T-helper 2 cell (primary cell): ENCODE measurements at places on chromosomes 4 and X.

DNA sequence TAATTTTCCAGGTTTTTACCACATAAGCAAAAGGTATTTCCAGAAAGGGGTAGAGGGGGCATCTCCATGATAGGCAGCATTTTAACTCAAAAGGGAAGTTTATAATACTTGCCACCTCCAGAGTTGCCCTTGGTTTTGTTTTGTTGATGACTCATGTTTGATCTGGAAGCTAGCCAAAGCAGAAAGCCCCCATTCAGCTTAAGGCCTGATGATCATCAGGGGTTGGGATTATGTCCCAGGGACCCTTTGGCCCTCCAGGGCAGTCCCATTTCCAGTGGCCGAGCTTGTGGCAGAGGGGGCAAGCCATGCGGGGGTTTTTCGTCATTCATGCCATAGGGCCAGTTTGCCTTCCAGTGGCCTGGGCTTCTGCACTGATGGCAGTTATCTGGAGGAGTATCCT is 143.0 kb upstream of the PLAC1 start:
- DNase-seq: no peak

GRCh38 chr4:2266181-2266580 is 4.3 kb upstream of the MXD4 start:
- DNase-seq: no peak

DNA sequence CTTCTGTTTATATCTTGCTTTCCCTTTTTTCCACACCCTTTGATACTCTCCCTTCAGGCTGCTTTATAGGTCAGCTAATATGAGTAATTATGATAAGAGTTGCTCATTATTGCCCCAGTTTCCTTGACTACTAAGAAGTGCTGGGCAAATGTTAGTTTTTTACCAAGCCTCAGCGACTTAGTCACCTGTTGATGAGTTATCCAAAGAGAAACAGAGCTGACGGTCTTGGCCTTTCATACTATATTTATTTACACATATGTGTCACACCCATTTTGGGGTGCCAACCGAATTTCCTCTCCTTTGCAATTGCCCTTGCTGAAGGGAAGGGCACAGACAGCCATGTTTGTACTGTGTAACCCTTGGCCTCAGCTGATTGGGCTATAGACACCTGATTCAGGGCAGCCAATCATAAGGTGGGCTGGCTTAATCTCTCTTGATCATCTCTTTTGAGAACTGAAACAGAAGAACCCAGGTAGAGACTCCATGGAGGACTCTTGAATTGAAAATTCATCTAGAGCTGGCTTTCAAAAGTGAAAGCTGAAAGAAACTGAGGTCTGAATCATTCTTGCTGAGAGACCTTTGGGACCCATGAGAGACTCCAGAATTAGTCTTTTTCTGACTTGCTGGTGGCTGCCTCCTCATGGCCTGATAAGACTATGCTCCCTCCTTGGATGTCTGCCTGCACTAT is 111.7 kb upstream of the RPS6KA3 start:
- no peak for DNase-seq

- no peak for DNase-seq
Observed at GRCh38 chr4:42466273-42466844, 69.1 kb downstream of the SHISA3 start.

DNA sequence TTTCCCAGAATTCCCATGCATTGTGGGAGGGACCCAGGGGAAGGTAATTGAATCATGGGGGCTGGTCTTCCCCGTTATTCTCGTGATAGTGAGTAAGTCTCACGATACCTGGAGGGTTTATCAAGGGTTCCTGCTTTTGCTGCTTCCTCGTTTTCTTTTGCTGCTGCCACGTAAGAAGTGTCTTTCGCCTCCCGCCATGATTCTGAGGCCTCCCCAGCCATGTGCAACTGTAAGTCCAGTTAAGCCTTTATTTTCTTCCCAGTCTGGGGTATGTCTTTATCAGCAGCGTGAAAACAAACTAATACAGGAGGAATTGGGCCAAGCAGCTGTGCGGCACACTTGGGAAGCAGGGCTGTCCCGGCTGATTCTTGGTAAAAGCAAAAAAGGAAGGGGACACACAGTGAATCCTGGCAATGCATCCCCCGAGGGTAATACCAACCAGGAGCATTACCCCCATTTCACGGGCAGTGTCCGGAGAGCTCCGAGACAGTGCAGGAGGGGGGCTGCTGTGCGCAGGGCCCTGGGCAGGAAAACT is 185.7 kb downstream of the AFAP1 start:
- no peak for DNase-seq

GRCh38 chrX:133215747-133216146 is 2.4 kb downstream of the TFDP3 start:
- no peak for DNase-seq

GRCh38 chrX:24399550-24399949 is 39.1 kb downstream of the SUPT20HL1 start:
- no peak for DNase-seq

GRCh38 chrX:1719270-1719669 is 104.4 kb downstream of the ASMT start:
- DNase-seq: no peak

DNA sequence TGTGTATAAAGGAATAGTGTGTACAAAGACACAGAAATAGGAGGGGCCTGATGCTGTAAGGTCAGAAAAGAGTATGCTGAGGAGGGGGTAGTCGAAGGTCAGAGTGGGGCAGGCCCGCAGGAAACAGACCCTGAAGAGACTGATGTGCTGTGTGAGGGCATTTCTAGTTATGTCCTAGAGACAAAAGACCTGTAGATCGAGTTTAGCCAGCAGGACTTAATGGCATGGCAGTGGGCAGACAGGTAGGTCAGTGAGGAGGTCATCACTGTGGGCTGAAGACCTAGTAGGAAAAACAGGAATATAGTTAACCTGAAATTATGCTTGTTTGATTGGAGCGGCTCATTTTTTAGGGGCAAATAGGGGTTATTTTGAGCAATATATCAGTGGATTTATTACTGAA is 57.1 kb downstream of the KIAA0232 start:
- no peak for DNase-seq

GRCh38 chr4:7411896-7412553 is 22.7 kb downstream of the PSAPL1 start:
- no peak for DNase-seq

DNA sequence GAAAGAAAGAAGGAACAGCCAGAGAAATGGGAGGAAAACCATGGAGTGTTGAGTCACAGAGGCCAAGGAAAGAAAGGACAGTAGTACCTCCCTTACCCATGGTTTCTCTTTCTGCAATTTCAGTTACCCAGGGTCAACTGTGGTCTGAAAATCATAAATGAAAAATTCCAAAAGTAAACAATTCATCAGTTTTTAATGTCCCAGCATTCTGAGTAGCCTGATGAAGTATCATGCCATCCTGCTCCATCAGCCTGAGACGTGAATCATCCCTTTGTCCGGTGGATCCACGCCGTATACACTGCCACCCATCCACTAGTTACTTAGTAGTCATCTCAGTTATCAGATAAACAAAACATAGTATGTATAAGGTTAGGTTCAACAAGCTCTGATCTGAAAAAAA is 114.2 kb downstream of the COMMD8 start:
- DNase-seq: no peak

- DNase-seq: no peak
Observed at GRCh38 chr4:41437111-41437536, 100.8 kb upstream of the LIMCH1 start.

DNA sequence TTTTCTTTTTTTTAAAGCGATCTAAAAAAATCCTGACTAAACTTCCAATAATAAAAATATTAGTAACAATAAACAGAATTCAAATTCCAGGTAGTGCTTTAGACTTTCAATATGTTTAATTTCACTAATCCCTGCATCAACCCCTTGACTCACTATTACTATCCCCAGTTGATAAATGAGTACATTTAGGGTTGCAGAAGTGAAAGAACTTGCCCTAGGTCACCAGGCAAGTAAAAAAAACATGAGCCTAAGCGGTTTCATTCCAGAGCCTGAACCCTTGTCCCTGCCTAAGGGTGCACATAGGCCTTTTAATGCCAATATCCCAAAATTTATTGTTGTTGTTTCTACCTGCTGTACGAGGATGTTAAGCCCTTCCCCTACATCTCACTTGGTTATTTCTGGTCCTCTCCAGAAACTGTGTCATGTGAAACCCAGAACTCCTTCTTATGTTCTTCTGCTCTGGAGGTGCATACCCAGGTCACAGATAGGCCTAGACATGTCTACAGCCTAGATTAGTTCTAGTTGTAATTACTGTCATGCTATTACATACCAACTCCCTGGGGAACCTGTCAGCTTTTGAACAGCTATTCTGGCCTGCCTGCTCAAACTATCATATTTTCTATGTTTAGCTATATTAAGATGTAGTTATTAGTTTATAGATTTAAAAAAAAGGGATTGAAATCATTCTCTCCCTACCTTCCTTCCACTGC is 244.5 kb upstream of the PITX2 start:
- no peak for DNase-seq

- no peak for DNase-seq
Observed at GRCh38 chr4:74555231-74555630, 110.3 kb downstream of the AREG start.

DNA sequence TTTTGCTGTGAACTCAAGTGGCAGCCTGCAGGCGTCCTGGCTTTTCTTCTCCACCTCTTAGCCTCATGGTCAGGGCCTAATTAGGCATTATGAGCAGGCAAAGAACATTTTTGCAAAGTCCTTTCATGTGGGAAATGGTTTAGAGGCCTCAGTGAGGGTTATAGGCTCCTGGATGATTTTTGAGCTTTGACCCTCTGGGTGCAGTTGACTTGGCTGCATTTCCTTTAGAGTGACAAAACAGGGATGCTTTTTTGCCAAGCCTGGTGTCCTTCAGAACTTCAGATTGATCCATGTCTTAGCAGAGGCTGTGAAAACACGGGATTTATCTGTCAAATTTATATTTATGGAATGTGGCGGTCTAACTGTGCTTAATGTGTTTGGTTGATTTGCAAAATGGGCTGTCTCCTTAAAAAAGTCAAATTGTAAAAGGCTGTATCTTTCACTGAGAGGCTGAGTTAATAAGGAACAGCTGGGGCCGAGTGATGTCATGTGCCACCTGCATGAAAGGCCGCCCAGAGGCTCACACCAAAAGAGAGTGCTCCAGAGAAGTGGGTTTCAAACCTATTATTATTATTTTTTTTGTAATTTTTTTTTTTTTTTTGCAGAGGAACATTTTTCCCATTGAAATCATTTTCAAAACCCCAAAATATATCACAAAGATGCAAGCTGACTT is 192.2 kb upstream of the ARX start:
- DNase-seq: no peak

DNA sequence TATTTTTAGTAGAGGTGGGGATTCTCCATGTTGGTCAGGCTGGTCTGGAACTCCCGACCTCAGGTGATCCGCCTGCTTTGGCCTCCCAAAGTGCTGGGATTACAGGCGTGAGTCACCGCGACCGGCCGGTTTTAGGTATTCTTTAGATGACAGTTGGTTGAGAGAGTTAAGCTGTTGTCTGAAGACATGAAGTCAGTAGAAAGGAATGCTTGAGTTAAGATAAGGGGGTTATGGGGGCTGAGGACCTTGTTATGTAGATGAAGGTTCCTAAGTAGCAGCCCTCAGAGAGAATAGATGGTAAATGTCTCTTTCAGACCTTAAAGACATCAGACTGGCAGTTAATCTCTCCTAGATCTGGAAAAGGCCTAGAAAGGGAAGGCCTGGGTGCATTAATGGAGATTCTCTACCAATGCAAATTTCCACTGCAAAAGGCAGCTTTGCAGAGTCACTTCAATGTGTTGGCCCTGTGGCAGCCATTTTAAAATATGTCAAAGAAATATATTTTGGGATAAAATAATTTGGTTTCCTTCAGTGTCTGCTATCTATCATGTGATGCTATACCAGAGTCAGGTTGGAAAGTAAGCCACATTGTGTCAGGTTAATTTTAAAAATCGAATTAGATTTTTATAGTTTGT is 6.4 kb upstream of the ZNF674 start:
- DNase-seq: no peak

DNA sequence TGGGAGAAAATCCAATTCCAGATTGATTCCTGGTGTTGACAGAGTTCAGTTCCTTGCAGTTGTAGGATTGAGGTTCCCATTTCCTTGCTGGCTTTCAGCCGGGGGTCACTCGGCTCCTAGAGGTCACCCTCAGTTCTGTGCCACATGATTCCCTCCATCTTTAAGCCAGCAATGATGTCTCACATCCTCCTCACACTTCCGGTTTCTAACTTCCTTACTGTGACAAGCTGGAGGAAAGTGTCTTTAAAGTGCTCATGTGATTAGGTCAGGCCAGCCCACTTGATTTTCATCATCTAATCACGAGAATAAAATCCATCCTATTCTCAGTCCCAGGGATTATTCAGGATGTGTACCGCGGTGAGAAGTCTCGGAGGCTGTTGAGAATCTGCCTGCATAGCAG is 19.4 kb upstream of the SMIM31 start:
- no peak for DNase-seq

DNA sequence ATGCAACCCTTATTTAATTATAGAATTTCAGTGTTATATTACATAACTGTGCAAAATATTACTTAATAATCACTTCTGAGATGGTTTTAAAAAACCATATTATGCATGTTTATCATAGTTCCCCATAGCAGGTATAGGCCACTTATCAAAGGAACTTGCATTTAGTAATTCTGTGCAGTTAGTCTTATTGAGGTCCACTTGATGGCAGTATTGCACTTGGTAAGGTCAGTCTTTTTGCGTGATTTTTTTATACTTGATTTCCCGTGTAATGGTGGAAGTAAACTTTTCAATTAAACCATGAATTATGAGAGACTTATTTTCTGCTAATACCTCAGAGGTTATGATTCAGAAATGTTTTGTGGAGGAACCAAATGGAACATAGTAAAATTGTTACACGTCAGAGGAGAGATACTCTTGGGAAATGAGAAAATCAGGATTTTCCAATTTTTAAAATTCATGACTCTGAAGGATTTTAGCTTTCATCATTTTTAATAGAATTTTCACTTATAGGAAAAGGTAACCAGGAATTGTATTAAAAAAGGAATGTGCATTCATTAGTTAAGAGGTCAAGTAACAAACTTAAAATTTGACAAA is 230.0 kb downstream of the CCSER1 start:
- no peak for DNase-seq

DNA sequence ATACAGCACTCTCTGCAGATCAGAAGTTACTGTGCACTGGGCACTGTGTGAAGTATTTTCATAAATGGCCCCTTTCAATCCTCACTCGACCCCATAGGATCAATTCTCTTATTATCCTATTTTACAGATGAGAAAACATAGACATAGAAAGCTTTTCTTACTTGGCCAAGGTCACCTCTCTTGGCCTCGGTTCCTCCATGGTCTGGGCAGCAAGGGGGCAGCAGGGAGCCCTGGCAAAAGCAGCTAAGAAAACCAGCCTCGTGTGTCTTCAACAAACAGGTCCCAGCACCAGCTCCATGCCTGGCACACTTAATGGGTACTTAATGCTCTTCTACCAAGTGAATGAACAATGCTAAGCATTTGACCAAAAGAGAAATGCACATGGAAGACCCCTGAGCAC is 34.4 kb downstream of the BST1 start:
- DNase-seq: no peak

GRCh38 chr4:42865572-42866189 is 26.8 kb upstream of the GRXCR1 start:
- peak; percentile 49 for DNase-seq

GRCh38 chr4:3466691-3467600 is 3.8 kb downstream of the DOK7 start:
- DNase-seq: no peak

- DNase-seq: no peak
Observed at GRCh38 chr4:125105561-125105960, 209.2 kb upstream of the FAT4 start.
